ENCODE measurements at places on chromosomes 2 and 18. TPM values are rescaled to one million over a fixed set of nuclear protein-coding genes. Genes with fewer than 3 reads are reported as not detected.

The UGT1A3 gene
- total RNA-seq, result not detected

The MALL gene
- 0.27 TPM for total RNA-seq

The CCBE1 gene
- not detected for total RNA-seq

The ASXL2 gene
- 48.6 TPM for total RNA-seq

The ZNF516 gene
- 9.9 TPM for total RNA-seq

The DIPK1C gene
- not detected for total RNA-seq

The REG3G gene
- not detected for total RNA-seq

The CCDC102B gene
- 1.8 TPM for total RNA-seq

The ESCO1 gene
- total RNA-seq, result 37.1 TPM

The KIF5C gene
- 7.7 TPM for total RNA-seq

The AMMECR1L gene
- total RNA-seq, result 14.0 TPM

The PAX8 gene
- 1.8 TPM for total RNA-seq

The NMUR1 gene
- total RNA-seq, result 0.35 TPM

The CDH19 gene
- not detected for total RNA-seq

The FAM124B gene
- 5.2 TPM for total RNA-seq
